ENCODE measurements at places on chromosomes 11 and 22. TPM values are rescaled to one million over a fixed set of nuclear protein-coding genes. Genes with fewer than 3 reads are reported as not detected.

MOGAT2 gene
- not detected for total RNA-seq

- no peak for DNase-seq
Observed at GRCh38 chr22:36332623-36333332, 55.0 kb downstream of the MYH9 start.

GRCh38 chr11:2940147-2940920 lies 11.1 kb upstream of the PHLDA2 start:
- peak; percentile 55 for DNase-seq

DNA sequence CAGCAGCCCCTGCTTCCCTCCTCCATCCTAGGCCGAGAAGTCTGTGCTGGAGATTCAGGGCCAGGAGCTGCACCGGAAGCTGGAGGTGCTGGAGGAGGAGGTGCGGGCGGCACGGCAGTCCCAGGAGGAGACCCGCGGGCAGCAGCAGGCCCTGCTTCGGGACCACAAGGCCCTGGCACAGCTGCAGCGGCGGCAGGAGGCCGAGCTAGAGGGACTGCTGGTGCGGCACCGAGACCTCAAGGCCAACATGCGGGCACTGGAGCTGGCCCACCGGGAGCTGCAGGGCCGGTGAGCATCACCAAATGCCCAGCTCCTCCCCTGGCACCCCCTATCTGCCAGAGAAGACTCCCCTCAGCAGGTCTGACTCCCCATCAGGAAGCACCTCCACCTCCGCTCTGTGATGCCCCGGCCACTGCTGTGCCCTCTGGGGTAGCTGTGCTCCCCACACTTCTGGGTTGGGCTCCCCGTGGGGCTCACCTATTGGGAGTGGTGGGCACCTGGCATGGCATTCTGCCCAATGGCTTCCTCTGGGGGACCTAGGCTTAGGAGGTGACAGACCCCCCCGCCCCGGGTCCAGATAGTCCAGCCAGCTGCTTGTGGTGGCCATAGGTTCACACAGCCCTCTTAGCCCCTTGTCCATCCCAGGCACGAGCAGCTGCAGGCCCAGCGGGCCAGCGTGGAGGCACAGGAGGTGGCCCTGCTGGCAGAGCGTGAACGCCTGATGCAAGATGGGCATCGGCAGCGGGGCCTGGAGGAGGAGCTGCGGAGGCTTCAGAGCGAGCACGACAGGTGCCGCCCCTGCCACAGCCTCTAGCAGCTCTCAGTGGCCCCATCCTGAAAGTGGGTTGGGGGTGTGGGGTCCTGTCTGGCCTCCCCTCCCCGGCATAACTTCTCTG lies 6.6 kb upstream of the RPS6KA4 start:
- DNase-seq, result no peak
